ENCODE measurements at places on chromosomes 13 and 19.

DNA sequence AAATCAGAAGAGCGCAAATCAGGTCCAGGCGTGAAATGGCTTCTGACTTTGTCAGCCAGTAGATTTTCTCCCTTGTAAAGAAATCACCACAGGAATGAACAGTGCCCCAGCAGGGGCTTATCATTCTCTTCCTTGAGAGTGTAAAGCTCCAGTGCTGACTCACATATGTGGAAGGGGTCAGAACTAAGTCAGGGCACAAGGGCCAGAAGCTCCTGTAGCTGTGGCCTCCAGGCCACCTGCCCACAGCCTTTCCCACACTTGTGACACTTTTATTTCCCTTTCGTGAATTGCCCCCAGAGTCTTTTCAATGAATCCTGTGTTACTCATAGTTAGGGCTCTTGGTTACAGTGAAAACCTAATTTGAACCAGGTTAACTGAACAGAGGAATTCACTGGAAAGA is 99.6 kb downstream of the SUCLA2 start:
- no peak for DNase-seq

- DNase-seq = no peak
Measured at GRCh38 chr13:112638157-112638750, 50.3 kb upstream of the TUBGCP3 start.

GRCh38 chr13:70585109-70585508 is 476.9 kb upstream of the KLHL1 start:
- DNase-seq = no peak

DNA sequence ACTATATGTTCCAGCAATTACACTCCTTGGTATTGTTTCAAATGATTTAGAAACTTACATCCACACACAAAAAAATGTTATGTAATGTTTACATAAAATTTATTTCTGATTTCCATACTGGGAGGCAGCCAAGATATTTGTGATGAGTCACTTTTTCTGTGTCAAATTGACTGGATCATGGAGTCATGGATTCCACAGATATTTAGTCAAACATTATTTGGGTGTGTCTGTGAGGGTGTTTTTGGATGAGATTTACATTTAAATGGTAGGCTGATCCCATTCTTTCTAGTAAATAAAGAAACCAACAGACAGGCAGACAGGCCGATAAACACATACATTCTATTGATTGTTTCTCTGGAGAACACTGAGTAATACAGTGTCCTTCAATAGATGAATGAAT is 562.8 kb downstream of the SLITRK6 start:
- no peak for DNase-seq

- no peak for DNase-seq
Measured at GRCh38 chr13:71912524-71912923, 45.5 kb upstream of the DACH1 start.

GRCh38 chr19:54523403-54523802 is 20.8 kb downstream of the LAIR2 start:
- peak; percentile 37 for DNase-seq

DNA sequence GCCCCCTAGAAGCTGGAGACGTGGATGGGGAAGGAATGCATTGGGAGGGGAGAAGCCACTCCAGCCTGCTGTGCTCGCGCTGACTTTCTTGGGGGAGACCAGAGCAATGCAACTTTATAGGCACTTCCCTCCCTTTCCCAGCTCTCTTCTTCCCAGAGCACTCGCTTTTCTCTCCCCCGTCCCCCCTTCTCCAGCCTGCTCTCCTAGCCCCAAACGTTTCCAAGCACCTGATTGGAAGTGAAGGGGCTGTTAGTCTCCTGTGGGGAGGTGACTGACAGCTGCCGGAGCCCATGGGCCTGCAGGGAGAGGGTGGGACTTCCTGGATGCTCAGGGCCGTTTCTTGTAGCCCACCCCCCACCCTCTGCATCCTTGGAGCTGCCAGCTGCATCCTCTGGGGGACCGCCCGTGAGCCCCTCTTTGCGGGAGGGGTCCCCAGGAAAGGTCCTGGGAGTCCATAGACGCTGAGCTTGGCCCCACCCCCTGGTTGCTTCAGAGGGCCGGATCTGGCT is 2.5 kb downstream of the HDGFL2 start:
- no peak for DNase-seq

- DNase-seq = no peak
Measured at GRCh38 chr19:23101241-23101640, 15.6 kb upstream of the ZNF730 start.

DNA sequence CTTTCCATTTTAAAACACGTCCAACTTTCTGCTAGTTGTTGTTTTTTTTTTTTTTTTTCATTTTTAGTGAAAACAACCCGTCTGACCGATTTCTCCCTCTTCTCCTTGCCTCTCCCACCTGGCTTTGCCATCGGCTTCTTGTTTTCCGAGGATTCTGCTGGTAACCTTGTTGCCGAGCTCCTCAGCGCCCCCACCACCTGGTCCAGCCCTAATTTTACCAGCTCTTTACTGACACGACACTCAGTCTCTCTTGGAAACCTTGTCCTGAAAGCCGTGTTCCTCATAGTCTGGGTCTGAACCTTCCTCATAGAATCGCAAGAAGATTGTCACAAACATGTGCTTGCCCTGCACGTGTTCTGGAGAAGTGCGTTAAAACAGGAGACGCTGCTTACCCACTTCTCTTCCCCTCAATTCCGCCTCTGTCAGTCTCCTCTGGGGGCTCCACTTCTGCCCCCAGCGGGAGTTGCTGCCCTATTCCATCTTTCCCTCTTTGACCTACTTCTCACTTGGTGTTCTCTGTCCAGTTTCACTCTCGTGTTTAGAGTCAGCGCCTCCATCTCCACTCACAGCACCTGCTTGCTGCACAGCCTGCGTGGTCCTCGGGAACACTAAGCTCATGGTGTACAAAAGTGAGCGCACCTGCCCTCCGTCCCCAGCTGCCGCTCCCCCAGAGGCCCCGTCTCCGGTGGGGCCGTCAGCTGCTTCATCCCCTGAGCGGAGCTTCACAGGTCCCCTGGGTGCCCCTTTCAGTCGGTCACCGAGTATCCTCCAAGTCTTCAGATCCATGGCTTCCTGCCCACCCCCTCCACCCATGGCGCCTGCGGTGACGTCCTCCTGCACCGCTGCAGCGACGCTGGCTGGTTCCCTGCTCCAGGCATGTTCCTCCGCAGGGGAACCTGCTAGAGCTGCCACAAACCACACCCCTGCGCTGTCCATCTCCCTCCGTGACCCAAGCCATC is 65.1 kb downstream of the TM9SF2 start:
- no peak for DNase-seq

- no peak for DNase-seq
Measured at GRCh38 chr19:12833738-12834565, 427 bp downstream of the RTBDN start.

GRCh38 chr19:48102870-48103751 is 7.5 kb downstream of the PLA2G4C start:
- DNase-seq = peak; percentile 34

DNA sequence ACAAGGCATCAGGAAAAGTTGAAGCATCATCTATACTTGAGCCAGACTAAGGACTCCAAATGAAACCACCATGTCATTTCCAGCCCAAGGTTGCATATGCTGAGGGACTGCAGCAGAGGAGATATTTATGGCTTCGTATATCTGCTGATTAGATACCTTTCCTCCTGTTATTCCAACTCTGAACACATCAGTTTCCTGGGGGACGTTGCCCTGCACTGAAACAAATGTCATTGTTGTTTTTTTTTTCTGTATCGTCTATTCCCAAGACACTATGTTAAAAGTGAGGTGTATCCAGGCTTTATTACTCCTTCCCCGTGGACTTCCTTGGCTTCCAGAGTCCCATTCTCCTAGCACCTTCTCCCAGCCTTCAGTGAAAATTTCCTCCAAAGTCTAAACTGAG is at the start of gene OR7A17:
TSS of gene OR7A17 (minus strand) at position 101 of the 400 bp plus-strand sequence. CDS start 4,777 bp downstream, outside the sequence.
- no peak for DNase-seq

DNA sequence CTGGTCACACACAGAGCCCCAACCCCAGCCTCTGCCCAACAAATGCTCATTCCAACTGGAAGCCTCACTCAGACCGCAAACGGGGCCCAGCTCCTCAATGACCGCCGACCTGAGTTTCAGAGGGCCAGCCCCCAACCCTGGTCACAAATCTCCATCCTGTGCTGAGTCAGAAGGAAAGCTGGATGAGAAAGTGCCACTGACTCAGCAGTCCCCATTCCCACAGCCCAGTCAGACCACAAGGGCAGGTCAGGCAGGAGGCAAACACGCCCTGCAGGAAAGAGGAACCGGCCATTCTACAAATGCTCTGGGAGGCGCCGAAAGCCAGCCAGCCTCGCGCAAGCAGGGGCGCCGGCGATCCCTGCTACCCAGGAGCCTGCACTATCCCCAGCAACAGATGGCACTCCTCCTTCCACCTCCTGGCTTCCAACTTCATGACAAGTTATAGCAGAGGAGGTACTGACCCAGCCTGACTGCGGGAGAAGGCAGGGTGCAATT is 14.1 kb upstream of the PRKD2 start:
- no peak for DNase-seq

- DNase-seq = no peak
Measured at GRCh38 chr13:77001963-77002587, 10.2 kb downstream of the CLN5 start.

- no peak for DNase-seq
Measured at GRCh38 chr13:63843766-63844699, 2428.4 kb upstream of the PCDH20 start.

- no peak for DNase-seq
Measured at GRCh38 chr13:103007427-103007762, 58.8 kb downstream of the SLC10A2 start.

- peak; percentile 26 for DNase-seq
Measured at GRCh38 chr13:48562296-48563066, 29.6 kb upstream of the RCBTB2 start.

DNA sequence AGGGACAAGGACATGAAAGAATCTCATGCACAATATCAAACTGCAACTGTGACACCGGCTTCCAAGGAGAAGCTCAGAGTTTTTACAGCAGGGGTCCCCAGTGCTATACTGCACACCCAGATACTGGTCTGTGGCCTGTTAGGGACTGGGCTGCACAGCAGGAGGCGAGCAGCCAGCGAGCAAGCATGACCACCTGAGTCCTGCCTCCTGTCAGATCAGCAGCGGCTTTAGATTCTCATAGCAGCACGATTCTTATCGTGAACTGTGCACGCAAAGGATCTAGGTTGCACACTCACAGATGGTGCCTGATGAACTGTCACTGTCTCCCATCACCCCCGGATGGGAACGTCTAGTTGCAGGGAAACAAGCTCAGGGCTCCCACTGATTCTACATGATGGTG is 13.1 kb upstream of the CD22 start:
- DNase-seq = no peak

DNA sequence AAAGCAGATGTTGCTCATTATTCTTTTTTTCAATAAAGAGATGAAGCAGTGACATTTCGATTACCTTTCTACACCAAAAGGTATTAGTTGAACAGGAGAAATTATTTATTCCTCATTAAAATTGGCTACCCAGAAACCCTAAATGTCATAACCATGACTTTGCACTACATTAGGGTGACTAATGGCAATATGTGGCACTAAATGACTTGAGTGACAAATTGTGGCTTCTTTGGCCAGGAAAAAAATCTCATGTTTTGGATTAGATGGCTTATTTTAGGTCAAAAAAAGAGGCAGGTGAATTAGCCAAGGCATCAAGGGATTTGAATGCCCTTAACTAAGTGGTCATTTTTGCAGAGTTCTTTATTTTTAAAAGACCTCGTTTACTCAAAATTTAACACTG is 353.9 kb downstream of the NDFIP2 start:
- DNase-seq = no peak

DNA sequence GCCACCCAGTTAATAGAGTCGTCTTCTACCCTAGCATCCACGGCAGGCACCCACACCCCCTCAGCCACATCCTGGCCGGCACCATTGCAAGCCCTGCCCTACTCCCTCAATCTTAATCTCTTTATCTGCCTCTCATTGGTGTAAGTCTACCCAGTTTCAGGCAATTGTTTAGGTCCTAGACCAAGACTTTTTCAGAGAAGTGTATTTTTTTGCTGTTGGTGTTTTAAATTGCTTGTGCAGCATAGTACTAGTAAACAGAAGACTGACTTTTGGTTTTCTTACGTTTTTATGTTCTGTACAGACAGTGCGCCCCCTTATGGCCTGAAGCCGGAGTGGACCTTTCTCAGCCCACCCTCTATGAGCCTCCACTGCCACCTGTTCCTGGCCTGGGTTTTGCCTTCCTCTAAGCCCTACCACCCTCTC is 2.3 kb upstream of the LCP1 start:
- peak; percentile 74 for DNase-seq

DNA sequence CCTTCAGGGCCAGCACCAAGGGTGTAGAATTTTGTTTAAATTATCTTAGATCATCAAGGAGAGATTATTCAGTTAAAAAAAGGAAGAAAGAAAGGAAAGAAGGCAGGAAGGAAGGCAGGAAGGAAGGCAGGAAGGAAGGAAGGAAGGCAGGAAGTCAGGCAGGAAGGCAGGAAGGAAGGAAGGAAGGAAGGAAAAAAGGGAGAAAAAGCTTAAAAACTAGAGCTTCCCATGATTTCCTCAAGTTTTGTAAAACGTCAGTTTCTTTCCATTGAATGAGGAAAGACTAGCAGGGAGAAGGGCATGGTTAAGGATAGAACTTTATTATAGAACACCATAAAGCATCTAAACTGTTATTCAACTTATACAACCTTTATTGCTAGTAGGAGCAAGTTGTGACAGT is 2672.0 kb upstream of the PCDH20 start:
- DNase-seq = no peak

DNA sequence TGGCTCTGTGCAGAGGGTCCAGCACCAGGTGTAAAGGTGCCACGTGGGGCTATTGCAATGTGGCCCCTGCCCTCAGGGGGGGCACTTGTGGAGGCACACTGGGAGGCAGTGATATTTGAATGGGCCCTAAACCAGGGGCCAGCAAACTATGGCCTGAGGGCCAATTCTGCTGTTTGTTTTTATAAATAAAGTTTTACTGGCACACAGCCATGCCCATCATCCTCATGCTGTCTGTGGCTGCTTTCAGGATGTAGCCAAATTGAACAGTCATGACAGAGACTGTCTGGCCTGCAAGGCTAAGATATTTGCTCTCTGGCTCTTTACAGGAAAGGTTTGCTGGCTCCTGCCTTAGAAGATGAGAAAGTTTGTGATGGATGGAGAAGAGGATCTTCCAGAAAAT is 33.9 kb upstream of the RANBP3 start:
- no peak for DNase-seq

- DNase-seq = no peak
Measured at GRCh38 chr19:55593096-55593772, 6.1 kb downstream of the FIZ1 start.

GRCh38 chr19:38290631-38291147 is 13.4 kb upstream of the C19orf33 start:
- DNase-seq = no peak

DNA sequence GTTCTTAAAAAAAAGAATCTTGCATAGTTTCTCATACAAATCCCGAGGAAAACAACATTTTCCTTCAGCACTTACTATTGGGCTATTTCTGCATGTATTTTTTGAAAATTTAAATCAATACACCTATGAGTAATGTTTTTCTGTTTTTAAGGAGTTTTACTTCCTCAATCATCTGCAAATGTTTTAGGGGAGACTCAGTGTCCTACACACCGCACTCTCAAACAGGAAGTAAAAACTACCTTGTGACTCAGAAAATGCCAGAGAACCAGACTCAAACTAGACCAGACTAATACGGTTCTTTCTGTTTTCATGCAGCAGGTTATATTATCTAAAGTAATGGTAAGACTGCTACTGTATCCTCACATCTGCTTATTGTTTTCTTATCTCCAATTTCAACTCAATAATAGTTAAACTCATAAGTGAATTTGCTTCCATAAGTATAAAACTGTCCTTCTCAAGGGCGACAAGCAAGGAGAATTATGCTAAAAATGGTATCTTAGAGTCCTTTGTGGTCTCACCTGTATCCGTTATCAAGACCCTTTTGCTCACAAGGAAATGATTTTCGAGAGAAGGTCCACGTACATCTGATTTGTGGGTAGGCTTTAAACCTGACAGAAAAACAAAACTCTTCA is 52.5 kb downstream of the FLT3 start:
- no peak for DNase-seq
